ENCODE measurements at places on chromosomes 3 and 15.

GRCh38 chr3:52458770-52459545 lies 3.6 kb downstream of the NISCH start:
- peaks cover 41% of the 10 kb centered on the region for H3K4me1 ChIP-seq
- H3K27me3 ChIP-seq: no peaks in the 10 kb centered on the region
- H3K27ac ChIP-seq: no peak overlapping the region
- DNase-seq: no peak

- H3K36me3 ChIP-seq: no peaks in the 10 kb centered on the region
- H3K27ac ChIP-seq: no peak overlapping the region
- peaks cover 10% of the 10 kb centered on the region for H3K27me3 ChIP-seq
- no peak for DNase-seq
- no peak overlapping the region for H3K4me3 ChIP-seq
- no peaks in the 10 kb centered on the region for H3K4me1 ChIP-seq
Observed at GRCh38 chr3:110533089-110533488, 538.5 kb upstream of the NECTIN3 start.

DNA sequence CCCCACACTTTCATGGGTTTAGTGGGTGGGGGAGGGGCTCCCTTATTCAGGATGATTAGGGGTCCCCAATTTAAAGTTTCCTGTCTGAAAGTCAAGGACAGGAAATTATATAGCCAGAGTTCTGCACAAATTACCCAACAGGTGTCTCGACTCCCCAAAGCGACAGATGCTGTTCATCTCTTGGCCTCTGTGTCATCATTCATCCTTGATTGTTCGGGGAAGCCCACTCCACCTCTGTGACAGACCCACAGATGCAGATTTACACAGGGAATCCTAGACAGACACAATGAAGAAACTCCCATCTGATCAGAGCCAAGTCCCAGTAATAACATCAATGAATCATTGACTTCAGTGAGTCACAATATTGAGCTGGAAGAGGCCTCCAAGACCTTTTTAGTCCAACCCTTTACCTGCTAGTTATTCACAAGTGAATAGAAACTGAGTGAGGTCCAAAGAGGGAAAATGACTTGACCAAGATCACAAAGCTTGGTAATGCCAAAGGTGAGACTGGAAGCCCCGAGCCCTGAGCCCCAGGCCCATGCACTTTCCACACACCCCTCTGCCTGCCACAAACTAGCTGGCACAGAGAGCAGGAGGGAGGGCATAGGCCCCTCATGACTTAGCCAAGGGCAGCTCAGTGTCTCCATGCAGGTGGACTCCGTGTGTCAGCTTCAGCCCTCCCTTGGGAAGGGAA lies 7.9 kb upstream of the SRP14 start:
- H3K27ac ChIP-seq: peak overlapping the region; percentile 92
- peaks cover 61% of the 10 kb centered on the region for H3K4me1 ChIP-seq
- H3K4me3 ChIP-seq: no peak overlapping the region
- H3K27me3 ChIP-seq: no peaks in the 10 kb centered on the region
- peaks cover 4% of the 10 kb centered on the region for H3K36me3 ChIP-seq
- DNase-seq: peak; percentile 75

- peaks cover 12% of the 10 kb centered on the region for H3K36me3 ChIP-seq
- peaks cover 8% of the 10 kb centered on the region for H3K4me1 ChIP-seq
- H3K4me3 ChIP-seq: no peak overlapping the region
- no peak overlapping the region for H3K27ac ChIP-seq
Observed at GRCh38 chr3:94114666-94115065, 51.8 kb downstream of the NSUN3 start.

DNA sequence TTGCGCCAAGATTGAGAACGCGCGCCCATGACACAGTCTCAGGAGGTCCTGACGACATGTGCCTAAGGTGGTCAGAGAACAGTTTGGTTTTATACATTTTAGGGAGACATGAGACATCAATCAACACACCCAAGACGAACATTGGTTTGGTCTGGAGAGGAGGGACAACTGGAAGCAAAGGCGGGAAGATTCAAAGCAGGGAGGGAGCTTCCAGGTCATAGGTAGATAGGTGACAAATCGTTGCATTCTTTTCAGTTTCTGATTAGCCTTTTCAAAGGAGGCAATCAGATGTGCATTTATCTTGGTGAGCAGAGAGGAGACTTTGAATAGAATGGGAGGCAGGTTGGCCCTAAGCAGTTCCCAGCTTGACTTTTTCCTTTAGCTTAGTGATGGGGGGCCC lies 828.4 kb upstream of the DPPA4 start:
- H3K27me3 ChIP-seq: no peaks in the 10 kb centered on the region
- H3K36me3 ChIP-seq: no peaks in the 10 kb centered on the region
- no peak for DNase-seq
- H3K27ac ChIP-seq: no peak overlapping the region
- no peak overlapping the region for H3K4me3 ChIP-seq

DNA sequence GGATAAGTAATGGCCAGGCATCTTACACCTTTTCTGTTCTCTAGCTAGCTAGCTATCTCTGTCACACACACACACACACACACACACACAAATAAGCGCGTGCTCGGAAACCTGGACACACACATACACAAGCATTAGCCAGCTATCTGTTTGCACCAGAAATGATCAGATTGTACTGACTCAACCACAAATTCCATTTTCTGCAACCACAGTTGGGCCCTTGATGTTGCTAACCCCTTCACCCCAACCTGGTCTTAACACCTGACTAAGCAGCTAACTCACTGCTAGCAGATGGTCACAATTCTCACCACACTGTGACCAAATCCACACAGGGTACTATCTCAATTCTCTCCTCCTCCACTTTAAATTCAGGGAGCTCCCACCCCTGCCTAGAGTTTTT lies 183.0 kb upstream of the THBS1 start:
- no peak for DNase-seq
- H3K36me3 ChIP-seq: no peaks in the 10 kb centered on the region
- no peak overlapping the region for H3K4me3 ChIP-seq
- peaks cover 8% of the 10 kb centered on the region for H3K27me3 ChIP-seq
- no peak overlapping the region for H3K27ac ChIP-seq

DNA sequence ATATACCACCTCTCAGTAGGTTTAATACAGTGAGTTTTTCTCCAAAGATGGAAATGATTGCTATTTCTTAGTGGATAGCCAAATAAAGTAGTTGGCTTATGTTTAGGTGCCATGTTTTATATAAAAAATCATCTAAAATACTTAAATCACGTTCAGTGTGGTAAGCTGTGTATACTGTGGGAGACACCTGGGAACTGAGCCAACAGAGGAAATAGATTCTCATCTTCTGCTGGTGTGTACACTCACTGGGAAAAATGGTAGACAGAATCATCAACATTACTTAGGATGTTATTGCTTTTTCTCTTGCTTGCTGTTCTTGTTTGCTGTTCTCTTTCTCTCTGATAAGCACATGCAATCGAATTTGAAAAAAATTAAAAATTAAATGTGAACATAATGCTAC lies 112.6 kb upstream of the MB21D2 start:
- H3K27me3 ChIP-seq: no peaks in the 10 kb centered on the region
- H3K36me3 ChIP-seq: no peaks in the 10 kb centered on the region
- H3K27ac ChIP-seq: no peak overlapping the region
- no peak for DNase-seq

DNA sequence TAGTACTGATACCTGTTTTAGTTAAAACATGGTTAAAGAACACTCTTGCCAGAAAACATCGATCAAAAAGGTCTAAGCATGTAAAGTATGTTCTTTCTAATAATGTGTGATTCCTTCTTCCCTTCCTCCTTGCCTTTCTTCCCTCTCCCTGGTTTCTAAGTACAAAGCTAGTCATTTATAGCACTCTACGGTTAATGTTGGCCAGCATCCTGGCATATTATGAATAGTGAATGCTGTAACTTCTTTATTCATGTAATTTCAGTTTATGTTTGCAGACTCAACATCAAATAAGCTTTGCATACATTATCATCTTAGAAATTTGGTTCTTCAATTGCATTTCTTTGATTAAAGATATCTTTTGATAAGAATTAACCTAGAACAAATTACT lies 27.1 kb downstream of the P2RY12 start:
- H3K4me1 ChIP-seq: no peaks in the 10 kb centered on the region
- no peaks in the 10 kb centered on the region for H3K36me3 ChIP-seq
- H3K4me3 ChIP-seq: no peak overlapping the region
- H3K27me3 ChIP-seq: no peaks in the 10 kb centered on the region
- DNase-seq: no peak

- H3K36me3 ChIP-seq: no peaks in the 10 kb centered on the region
- no peak overlapping the region for H3K27ac ChIP-seq
- no peaks in the 10 kb centered on the region for H3K4me1 ChIP-seq
- H3K4me3 ChIP-seq: no peak overlapping the region
- peaks cover 2% of the 10 kb centered on the region for H3K27me3 ChIP-seq
Observed at GRCh38 chr15:39094116-39094515, 486.8 kb upstream of the THBS1 start.

DNA sequence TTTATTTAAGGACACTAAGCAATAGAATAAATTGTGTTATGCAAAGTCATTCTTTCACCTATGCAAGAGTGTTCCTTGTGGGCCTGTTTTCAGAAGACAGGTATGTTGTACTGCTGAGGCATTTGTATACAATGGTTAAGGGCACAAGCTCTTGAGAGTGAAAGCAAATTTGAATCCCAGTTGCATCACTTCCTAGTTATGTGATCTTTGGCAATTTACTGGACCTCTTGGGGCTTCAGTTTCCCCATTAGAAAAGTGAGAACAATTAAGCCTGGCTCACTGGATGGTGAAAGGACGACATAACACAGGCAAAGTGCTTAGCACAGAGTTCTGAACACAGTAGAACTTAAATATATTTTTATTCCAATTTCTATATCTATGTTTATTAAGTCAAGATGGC lies 117.4 kb downstream of the EFHB start:
- no peak overlapping the region for H3K4me3 ChIP-seq
- no peaks in the 10 kb centered on the region for H3K4me1 ChIP-seq
- no peak overlapping the region for H3K27ac ChIP-seq

- no peaks in the 10 kb centered on the region for H3K36me3 ChIP-seq
- H3K27me3 ChIP-seq: no peaks in the 10 kb centered on the region
- H3K4me1 ChIP-seq: peaks cover 29% of the 10 kb centered on the region
- no peak for DNase-seq
- H3K4me3 ChIP-seq: no peak overlapping the region
- no peak overlapping the region for H3K27ac ChIP-seq
Observed at GRCh38 chr15:78107471-78107870, 15.1 kb downstream of the SH2D7 start.

- peaks cover 19% of the 10 kb centered on the region for H3K4me1 ChIP-seq
- no peak overlapping the region for H3K4me3 ChIP-seq
- H3K36me3 ChIP-seq: no peaks in the 10 kb centered on the region
- no peak for DNase-seq
Observed at GRCh38 chr3:9183811-9184460, 65.5 kb downstream of the SRGAP3 start.

DNA sequence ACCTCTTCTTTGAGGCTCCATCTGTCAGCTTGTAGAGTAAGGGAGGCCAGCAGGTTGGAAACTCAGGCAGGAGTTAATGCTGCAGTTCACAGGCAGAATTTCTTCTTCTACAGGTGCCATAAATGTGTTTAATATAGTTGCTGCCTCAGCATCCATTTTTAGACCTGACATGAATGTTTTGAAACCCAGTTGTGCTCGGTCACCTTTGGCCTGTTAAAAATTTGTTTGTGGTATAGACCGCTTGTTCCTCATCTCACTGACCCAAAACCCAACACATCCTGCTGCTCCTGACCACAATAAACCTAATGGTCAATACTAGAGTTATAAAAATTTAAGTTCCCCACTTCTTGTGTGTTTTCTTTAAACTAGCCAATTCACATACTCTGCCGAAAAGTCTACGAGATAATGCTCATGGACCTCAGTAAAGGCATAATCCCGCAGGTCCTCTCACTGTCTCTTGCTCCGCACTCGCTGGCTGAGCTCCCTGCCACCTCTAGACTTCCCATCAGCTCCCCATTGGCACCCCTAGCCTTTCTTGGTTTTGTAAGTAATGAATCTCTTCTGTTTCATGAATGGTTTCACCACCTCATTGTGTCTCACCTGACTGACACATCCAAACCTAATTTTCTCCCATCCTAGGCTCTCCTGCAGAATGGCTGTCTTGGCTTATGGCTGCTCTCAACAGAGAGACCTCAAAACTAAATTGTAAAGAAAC lies 138.5 kb upstream of the STRIT1 start:
- no peak overlapping the region for H3K27ac ChIP-seq
- H3K27me3 ChIP-seq: peaks cover 3% of the 10 kb centered on the region
- no peak overlapping the region for H3K4me3 ChIP-seq
- no peak for DNase-seq

GRCh38 chr3:14773281-14773680 lies 45.5 kb upstream of the FGD5 start:
- DNase-seq: no peak
- H3K4me1 ChIP-seq: no peaks in the 10 kb centered on the region
- H3K27ac ChIP-seq: no peak overlapping the region

All from activated naive CD4-positive, alpha-beta T cell treated with anti-CD3 and anti-CD28 coated beads for 36 hours (primary cell).